ENCODE measurements at places on chromosomes 1 and 21.
A peak's percentile ranks its signal among the peaks of the same experiment; 100 is the strongest.

- no peak for DNase-seq
Observed at GRCh38 chr1:94602802-94603625, 61.5 kb upstream of the F3 start.

DNA sequence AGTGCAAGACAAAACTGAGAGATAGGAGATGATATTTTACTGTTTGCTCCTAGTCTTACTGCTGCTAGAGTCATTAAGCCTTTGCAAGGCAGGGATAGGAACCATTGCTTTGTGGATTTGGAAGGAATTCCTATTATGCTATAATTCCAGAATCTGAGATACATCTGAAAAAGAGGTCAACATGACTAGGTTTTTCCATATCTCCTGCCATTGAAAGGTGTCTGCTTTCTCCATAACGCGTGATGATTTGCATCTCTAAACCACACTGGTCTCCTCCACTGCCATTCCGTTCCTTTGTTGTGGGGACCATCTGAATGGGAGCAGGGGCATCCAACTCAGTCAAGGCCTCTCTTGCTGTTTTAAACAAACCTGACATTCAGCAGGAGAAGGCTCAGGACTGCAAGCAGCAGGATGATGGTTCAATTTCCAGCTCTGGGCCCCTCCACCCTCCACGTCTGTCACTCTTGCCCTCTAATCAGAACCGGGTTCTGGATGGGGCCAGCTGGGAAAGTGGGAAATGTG lies 45.2 kb downstream of the PLPP3 start:
- DNase-seq: no peak

GRCh38 chr1:37486680-37487618 lies 12.6 kb downstream of the ZC3H12A start:
- DNase-seq: peak; percentile 76

GRCh38 chr21:27725916-27726315 lies 759.0 kb upstream of the ADAMTS5 start:
- no peak for DNase-seq

- DNase-seq: no peak
Observed at GRCh38 chr1:116868385-116868784, 41.3 kb upstream of the PTGFRN start.

DNA sequence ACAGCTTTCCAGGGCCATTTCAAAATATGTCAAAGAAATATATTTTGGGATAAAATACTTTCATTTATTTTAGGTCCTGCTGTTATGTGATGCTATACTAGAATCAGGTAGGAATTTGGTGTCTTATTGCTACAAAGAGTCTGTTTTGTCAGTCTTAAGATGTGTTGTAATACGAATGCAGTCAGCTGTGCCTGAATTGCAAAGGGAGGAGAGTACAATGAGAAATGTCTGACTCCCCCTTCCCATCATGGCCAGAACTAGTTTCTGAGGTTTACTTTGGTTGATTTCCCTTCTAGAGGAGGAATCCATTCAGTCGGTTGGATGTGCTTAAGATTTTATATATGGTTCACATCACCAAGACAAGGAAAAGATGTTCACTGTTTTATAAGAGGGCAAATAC lies 75.7 kb upstream of the TNFSF18 start:
- no peak for DNase-seq

- DNase-seq: no peak
Observed at GRCh38 chr21:42393443-42393950, 2.4 kb downstream of the TMPRSS3 start.

- DNase-seq: no peak
Observed at GRCh38 chr1:112557385-112557784, 48.6 kb downstream of the WNT2B start.

DNA sequence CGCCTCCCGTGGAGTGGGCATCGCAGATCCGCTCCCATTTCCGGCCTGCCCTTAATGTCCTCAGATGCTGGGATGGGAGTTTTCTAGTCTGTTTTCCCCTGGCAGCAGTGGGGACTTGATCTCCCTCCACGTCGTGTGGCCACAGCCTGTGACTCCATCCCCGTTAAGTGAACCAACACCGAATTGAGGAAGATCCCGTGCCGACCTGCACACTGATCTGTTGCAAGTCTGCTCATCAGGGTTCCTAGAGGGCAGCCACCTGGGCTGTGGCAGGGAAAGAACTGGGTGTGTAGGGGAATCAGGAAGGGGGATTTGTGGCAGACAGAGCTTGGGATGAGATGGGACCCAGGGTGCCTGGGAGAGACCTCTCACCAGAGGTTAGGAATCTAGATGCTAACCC lies 23.3 kb upstream of the CDK18 start:
- no peak for DNase-seq

DNA sequence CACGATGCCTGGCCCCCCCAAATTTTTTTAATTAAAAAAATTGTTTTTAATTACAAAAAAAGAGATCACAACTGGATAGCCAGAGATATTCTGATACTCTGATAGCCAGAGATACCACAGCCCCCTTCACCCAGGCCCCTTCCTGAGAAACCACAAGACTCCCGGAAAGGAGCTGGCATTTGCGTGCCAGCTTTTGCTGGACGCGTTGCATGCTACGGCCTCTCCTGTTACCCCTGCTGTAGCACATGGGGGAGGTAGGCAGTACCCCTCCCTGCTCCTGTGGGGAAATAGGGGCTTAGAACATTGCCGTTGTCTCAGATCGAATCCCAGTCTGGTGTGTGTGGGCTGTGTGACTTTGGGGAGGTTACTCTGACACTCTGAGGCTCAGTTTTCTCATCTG lies 22.7 kb downstream of the MFAP2 start:
- DNase-seq: no peak
